Eye (tissue), 1 donor: ENCODE measurements at places on chromosomes 12 and 14.

GRCh38 chr12:46402451-46402850, 29.9 kb upstream of the SLC38A2 start:
- DNase-seq, result peak; percentile 8

- no peak for DNase-seq
Measured at GRCh38 chr12:115485503-115485902, 792.0 kb downstream of the MED13L start.

GRCh38 chr14:90578283-90578985, 181.6 kb downstream of the CALM1 start:
- no peak for DNase-seq

DNA sequence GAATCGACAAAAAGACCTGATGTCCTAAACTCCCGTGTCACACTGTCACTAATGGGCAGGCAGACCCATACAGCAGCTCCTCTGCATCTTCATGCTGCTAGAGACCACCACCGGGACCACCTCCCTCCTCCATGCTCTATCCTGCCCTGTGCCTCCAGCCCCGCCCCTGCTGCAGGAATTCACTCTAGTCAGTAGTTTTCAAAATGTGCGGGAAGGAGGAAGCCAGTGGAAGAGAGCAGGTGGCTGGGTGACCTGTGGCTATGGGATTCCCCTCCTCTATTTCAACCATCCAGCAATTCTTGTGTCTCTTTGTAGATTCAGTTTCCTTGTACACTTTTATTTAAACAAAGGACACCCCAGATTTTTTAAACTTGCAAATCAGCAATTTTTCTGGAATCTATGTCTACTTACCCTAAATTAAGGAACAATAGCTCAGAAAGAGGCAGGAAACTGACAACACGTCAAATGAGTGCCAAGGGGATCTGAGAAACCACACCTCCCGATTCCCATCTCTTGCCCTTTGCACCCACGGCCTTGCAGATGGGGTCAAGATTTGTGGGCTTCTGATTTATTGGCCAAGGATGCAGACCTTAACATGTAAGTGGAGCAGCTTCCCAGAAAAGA, 20.4 kb upstream of the MAP1LC3B2 start:
- no peak for DNase-seq

DNA sequence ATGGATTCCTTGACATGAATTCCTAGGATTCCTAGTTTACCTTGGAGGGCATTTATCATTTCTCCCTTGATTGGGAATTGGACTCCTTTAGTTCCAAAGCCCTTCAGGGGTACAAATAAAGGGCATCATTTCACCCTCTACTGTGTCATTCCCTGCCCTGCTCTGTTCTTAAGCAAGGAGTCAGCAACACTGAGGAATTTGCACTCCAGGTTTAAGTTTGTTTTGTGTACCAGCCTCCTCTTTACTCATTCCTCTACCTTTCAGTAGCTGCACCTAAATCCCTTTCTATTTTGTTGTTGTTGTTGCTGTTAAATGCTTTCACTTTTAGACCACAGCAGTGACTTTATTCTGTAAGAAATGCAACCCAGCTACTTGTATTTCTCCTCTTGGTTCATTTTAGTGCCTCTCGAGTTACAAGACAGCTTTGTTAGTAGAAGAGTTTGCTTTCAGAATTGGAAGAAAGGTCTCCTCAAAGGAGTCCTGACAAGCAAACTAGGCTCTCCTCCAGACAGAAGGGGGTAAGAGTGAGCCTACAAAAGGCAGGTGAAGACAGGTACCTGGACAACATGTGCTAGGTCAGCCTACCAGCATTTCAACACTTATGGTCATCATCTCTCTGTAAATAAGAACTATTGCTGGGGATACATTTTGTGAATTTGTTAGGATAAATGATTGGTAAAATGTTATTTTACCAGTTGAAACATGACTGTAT, 90.0 kb downstream of the RMST start:
- DNase-seq, result no peak

DNA sequence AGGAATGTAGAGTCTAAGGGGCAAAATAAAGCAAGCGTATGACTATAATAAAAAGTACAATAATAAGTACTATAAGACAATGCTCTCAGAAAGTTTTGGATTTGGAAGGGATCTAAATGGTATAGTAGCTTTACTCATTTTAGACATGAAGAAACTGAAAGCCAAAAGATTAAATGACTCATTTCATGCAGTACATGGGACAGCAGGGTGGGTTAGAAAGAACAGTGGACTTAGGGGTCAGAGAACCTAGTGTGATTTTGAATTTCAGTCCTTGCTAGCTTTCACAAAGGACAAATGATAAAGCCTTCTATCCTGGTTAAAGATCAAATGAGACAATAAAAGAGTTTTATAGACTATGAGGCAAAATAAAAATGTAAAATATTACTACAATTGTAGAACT, 6.8 kb upstream of the LEMD3 start:
- no peak for DNase-seq

DNA sequence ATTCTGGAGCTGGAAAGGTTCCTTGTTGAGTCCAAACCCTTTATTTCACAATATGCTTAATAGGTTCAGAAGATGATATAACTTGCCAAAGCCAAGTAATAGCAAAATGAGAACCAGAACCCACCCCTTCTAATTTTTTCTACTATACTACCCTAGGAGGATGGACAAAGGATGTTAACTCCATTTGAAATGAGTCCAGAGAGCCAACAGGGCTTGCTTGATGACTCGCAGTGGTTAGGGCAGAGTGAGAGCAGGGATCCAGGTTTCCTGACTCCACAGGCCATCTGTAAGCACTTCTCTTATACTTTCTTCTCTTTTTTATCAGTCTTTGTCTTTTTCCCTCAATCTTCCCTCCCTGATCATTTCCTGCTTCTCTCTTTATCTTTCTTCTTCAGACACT, 668.1 kb downstream of the MED13L start:
- no peak for DNase-seq

DNA sequence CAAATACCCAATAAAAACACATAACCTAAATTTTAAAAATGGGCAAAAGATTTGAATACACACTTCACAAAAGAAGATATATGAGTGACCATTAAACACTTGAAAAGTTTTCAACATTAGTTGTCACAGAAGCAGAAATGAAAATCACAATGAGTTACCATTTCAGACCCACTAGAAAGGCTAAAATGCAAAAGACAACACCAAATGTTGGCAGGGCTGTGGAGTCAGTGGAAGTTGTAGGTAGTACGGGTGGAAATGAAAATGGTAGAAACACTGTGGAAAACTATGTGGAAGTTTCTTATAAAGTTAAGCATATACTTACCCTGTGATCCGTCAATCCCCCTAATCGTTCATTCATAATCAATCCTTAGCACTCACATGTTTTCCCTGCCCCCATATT, 61.8 kb downstream of the SLC38A4 start:
- no peak for DNase-seq

DNA sequence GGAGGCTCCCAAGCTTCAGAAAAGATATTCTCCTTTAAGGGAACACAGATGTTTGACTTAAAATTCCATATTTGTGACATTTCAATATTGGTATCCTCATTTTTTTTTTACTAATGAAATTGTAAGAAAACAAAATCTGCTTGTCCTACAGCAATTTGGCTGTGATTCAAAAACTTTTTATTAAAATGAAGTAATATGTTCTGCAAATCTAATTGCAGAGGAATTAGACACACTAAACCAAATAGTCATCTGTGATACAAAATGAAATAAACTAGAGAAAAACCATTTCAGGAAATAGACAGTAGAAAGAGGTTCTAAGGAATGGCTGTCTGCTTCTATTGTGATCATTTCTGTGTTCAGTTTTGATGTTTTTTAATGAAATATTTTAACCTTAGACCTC, 50.1 kb upstream of the HIF1A start:
- peak; percentile 16 for DNase-seq

- DNase-seq, result no peak
Measured at GRCh38 chr12:42237853-42238239, 202 bp downstream of the YAF2 start.

GRCh38 chr12:728781-729180, 23.6 kb upstream of the WNK1 start:
- DNase-seq, result no peak

GRCh38 chr12:121005346-121005815, 10.9 kb downstream of the C12orf43 start:
- DNase-seq, result peak; percentile 48

GRCh38 chr14:93033983-93034670, 81.6 kb downstream of the ITPK1 start:
- no peak for DNase-seq

DNA sequence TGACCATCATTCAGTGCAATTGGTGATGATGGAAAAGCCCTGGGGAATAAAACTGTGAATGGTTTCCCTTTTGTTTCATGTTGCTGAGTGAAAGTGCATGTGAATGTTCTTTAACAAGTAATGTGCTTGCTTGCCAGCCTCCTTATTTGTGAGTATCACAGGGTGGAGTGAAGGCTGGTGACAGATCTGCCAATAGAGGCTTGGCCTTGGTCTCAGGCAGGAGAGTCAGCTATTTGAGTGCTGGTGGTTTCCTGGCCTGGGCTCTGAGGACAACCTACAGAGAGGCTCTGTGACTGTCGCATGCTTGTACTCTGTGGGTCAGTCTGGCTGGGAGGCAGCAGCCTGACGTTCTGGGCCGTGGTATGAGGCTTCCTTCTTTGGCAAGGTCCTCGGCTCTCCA, 20.7 kb downstream of the KRT85 start:
- no peak for DNase-seq

- DNase-seq, result peak; percentile 66
Measured at GRCh38 chr14:100618763-100619320, 31.6 kb upstream of the BEGAIN start.
